ENCODE measurements at places on chromosomes 5 and 9. TPM values are rescaled to one million over a fixed set of nuclear protein-coding genes. Genes with fewer than 3 reads are reported as not detected.

The GABRG2 gene
- not detected for total RNA-seq

The GRXCR2 gene
- not detected for total RNA-seq

The PCDHAC1 gene
- 0.37 TPM for total RNA-seq

The SLC6A18 gene
- total RNA-seq = not detected

- DNase-seq = no peak
Observed at GRCh38 chr5:16726538-16726946, 109.7 kb upstream of the RETREG1 start.

All from right lobe of liver (tissue), 6 donors.